ENCODE measurements at places on chromosomes 2 and 18.

- no peak for DNase-seq
These were observed 6.7 kb downstream of the ANKAR start for GRCh38 chr2:189681203-189681602.

DNA sequence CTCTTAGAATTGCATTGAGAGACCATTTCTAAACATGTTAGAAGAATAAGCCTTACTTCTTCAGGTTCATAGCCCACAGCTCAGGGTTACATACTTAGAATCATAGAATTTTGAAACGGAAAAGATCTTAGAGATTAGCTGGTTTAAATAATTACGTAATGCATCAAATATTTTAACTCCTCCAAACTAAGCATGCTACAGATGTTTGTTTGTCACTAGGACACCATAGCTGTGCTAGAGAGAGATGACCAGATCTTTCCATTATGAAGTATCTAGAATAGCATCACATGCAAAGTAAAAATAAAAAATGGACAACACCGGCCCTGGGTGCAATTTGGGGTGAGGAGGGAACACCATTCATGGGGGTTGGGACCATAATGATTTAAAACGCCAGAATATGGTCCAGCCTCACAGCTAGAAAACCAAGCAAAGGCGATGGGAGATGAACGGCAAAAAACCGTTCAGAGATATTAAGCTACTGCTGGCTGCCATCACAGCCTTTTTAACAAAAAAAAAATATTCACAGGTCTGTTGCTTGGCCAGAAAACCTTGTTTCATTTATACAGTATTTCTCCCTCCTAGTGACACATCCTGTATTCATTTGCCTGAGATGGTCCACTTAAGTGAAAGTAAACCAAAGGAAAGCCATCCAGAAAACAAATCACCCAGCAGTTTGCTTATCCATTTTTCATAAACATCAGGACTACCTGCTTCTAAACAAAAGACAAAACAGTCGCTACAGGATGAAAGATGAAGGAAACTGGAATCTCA is 94.2 kb downstream of the EPHA4 start:
- DNase-seq, result no peak

- DNase-seq, result no peak
These were observed 56.6 kb upstream of the HK2 start for GRCh38 chr2:74777161-74777900.

DNA sequence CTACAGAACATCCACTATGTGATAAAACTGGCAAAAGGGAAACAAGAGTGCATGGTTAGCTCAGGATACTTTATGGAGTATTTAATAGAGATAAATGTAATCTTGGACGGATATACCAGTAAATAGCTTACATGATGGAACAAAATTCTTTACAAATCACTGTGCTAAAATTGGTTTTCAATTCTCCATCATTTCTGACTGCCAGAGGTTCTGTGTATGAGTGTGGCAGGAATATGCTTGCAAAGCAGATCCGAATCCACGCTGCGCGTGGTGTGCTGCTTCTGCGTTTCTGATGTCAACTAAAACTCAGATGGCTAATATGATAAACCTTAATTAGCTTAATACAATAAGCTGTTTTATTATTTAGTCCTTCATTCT is 2.1 kb downstream of the ZNF532 start:
- no peak for DNase-seq

- no peak for DNase-seq
These were observed 35.7 kb downstream of the C18orf63 start for GRCh38 chr18:74351354-74351753.

DNA sequence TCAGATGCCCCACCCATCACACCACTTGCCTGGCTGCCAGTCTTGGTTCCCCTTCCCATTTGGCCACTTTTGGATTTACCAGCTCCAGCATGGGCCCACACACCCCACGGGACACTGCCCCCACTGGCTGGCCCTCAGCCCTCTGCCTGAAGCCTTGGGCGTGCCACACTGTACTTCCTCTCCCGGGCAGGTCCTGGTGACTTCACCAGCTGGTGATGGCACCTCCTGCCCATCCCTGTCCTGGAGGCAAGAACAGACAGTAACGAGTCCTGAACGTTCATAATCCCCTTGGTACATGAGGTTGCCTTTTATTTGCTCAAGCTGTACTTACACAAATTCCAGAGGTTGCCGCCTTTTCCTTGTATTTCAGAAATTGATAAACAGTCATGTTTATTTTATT is 81.1 kb downstream of the TMEM17 start:
- no peak for DNase-seq

DNA sequence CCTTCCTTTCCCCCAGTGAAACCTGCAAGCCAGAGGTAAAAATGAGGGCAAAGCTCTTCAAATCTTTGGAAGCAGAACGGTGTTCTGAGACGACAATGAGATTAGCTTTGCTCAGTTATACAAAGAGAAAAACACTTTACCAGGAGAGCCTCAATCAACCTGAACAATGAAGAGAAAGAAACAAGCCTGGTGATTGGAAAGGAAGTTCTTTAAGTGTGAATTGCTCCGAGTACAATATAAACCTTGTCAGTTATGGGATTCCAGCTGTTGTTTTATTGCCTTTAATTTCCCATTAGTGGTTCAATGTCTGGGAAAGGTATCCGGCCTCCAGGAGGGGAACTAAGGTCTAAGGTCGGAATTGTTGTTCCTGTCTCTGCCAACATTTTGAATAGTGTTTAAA is 901.6 kb downstream of the EPHA4 start:
- DNase-seq, result no peak

GRCh38 chr2:85668009-85668856 is at the start of gene SFTPB:
Gene SFTPB (minus strand): TSS chr2:85668199. CDS start chr2:85668183, 16 bp downstream.
- no peak for DNase-seq

GRCh38 chr2:225995796-225996461 is 596.4 kb downstream of the NYAP2 start:
- DNase-seq, result no peak

GRCh38 chr2:101882769-101883307 is 108.9 kb upstream of the IL1R2 start:
- no peak for DNase-seq

DNA sequence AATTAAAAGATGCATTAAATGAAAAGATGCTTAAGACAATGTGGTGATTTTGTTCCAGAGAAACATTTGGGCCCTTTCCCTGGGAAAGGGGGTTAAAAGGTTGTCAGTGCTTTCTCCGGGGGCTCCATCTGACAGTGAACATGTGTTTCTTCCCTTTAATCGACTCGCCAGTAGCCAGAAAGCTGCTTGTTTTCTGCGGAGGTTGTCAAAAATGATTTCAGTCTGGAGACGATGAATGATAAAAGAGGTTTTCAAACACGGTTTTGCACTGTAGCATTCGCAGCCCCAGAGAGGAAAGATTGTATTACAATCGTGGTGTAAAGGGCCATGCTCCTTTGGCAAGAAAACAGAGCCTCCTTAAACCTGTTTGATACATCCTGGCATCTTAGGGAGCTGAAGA is 111.5 kb upstream of the MEIS1 start:
- no peak for DNase-seq

- DNase-seq, result no peak
These were observed 234.7 kb downstream of the C1D start for GRCh38 chr2:67828066-67828465.

DNA sequence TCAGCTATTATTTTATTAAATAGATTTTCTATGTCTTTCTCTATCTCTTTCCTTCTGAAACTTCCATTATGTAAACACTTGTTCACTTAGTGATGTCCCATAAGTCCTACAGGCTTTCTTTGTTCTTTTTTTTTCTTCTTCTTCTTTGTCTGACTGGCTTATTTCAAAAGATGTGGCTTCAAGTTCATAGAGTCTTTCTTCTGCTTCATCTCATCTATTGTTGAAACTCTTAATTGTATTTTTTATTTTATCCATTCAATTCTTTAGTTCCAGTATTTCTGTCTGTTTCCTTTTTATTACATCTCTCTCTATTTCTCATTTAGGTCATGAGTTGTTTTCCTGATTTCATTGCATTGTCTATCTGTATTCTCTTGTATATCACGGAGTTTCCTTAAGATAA is 38.5 kb downstream of the BOD1L2 start:
- no peak for DNase-seq

DNA sequence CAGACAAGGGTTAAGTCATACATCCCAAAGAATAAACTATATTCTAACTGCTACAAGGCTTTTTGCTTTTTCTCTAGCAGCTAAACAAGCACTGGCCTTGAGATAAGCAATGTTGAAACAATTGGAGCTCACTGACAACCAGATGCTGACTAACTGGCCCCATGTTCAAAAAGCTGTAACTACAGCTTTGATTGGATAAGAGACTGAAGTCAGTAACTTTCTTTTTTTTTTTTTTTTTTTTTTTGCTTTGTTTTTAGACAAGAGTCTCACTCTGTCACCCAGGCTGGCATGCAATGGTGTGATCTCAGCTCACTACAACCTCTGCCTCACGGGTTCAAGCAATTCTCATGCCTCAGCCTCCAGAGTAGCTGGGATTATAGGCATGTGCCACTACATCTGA is 45.4 kb upstream of the TMEM163 start:
- no peak for DNase-seq

DNA sequence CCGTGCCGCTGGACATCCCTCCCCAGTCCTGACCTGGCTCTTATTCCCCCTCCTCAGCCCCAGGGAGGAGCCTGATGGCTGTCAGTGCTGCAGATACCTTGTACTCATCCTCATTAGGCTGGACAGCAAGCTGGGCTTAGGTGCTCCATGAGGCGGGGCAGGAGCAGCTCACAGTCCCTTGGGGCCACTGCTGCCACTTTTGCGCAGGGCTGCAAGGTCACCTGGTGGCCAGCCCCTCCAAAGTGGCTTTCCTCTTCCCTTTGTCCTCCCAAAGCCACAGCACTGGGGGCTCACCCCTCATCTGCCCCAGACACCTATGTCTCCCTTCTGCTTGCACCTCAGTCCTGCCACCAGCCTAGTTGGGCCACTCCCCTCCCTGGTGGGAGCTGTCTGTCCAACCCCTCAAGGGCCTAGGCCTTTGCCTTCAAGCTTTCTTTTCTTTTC is 60.8 kb downstream of the FAM168B start:
- no peak for DNase-seq

- DNase-seq, result no peak
These were observed 122.1 kb upstream of the STPG4 start for GRCh38 chr2:47277187-47277586.

GRCh38 chr2:149329489-149330126 is 779 bp upstream of the LYPD6 start:
- DNase-seq, result no peak

DNA sequence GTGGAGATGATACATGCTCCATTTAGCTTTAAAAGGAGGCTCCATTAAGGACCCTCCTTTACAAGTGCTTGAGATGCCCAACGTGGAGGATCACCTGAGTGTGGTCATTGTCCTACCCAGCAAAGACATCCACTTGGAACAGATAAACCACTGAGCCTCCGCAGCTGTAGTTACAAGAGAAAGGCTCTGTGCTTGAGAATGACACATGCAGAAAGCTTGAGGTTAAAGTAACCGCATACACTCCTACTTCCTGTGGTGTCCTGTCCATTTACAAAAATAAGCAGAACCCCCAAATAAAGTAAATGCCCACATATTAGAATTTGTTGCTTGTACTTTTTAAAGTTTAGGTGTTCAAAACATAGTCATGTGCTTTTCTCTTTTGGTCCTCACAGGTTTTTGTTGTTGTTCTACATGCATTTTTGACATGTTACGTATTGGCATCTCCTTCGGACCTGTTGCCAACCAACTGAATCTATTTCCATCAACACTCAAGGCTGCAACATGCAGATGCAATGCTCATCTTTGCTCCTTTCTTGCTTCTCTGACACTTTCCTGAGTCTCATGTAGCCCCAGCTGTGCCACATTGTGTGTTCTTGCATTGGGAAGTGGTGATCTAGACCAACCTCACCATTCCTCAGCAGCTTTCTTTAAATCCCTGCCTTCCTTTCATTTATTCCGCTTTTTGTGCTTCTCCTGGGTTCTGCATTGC is 56.0 kb downstream of the SERPINB7 start:
- DNase-seq, result no peak

DNA sequence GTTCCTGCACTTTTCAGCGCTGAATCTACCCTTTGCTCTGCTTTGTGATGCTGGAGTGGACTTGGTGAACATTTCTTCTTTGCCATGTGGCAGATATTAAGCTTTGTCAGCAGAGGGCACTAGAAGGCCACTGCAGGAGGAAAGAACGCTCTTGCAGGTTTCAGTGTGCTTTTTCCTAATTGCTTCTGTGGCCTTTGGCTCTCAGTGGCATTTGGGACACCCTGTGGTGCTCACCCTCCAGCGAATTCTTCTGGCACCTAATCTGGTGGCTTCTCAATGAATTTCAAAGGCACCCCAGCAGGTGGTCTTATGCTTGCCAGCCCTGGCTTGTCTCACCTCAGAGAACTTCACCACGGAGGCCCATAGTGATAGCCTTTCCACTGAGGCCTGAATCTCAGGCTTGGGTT is 146.7 kb downstream of the MYO3B start:
- DNase-seq, result peak; percentile 19

GRCh38 chr2:236558993-236559978 is 10.3 kb upstream of the ACKR3 start:
- DNase-seq, result no peak

GRCh38 chr2:64599469-64599868 is 54.2 kb downstream of the SERTAD2 start:
- no peak for DNase-seq

DNA sequence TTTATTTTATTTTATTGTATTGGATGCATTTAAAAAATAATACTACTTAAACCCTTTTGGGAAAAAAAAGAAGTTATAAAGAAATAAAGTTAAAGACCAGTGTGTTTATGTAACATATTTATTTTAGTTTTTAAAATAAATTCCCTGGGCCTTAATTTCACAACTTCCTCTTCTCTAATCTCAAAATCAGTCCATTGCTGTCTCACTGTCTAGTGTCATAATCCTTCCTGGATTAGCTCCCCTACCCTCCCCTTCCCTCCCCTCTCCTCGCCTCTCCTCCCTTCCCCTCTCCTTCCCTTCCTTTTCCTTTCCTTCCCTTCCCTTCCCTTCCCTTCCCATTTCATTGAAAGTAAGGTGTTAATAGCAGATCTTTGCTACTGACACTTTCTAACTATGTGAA is 40.3 kb upstream of the ZEB2 start:
- DNase-seq, result no peak

GRCh38 chr18:27769152-27769551 is 407.8 kb downstream of the CDH2 start:
- no peak for DNase-seq

DNA sequence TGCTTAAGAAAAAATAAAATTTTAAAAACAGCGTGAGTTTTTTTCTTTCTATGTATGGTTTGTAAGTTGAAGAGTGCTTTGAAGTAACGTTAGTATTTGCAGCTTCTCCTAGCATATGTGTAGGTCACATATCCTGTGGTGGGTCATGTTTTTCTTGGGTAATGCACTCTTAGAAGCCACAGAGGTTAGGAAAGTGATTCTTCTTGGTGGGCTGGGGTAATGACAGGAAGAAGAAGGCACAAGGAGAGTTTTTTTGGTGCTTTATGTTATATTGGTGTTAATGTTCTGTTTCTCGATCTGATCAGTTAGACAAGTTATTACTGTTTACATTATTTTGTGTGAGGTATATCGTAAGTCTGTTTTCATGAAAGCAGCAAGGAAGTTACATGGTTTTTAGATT is 109.0 kb downstream of the ICA1L start:
- peak; percentile 53 for DNase-seq

Data from CD4-positive, alpha-beta T cell treated with Interleukin-6 at 100 ng/mL for 8 hours (primary cell).